ENCODE measurements at places on chromosomes 7 and 10.

GRCh38 chr10:91564026-91564425 is 68.8 kb downstream of the PPP1R3C start:
- no peak for DNase-seq

DNA sequence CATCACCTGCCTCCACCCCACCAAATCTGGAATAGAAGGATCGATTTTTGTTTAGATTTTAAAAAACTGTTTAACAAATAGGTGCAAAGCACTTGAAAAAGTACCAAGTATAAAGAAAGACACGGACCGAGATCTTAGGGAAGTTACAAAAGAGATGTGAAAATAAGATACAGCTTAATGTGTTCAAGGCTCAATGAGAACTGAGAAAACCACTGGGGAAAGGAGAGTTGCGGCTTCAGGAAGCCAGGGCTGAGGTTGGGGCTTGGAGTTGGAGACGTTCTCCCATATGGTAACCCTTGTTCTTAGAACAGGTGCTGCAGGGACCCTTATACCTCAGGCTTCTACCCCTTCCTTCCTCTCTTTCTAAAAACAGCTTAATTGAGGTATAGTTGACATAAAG is 140.2 kb downstream of the FANK1 start:
- DNase-seq = no peak

GRCh38 chr7:15508258-15508657 is 53.6 kb downstream of the AGMO start:
- DNase-seq = no peak

GRCh38 chr10:21989453-21990154 is 13.9 kb downstream of the DNAJC1 start:
- DNase-seq = no peak

GRCh38 chr10:59607970-59608369 is 101.7 kb downstream of the SLC16A9 start:
- no peak for DNase-seq

DNA sequence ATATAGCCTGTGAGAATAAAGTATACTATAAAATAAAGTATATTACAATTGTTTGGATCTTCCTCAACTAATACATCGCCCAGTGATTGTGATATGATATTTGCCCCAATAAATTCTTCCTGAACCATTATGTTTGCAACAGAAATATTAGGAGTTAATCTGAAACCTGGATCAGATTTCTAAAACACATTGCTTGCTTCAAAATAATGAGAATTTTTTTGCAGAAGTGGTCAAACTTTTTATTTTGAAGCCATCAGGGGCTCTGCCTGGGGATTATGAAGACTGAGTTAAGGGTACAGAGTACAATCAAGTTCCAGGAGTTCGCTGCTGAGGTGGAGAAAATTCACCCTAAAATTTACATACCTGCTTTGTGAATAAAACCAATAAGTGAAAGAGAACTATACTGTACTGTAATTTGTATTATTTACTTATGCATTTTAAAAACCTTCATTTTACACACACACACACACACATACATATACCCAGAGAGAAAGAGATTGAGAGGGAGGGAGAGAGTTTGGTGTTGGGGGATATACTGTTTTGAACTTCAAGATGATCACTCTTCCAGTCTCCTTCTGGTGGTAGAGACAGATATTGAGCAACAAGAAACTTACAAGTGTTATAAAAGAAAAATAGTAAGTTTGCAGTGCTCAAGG is 91.9 kb downstream of the CPED1 start:
- no peak for DNase-seq

GRCh38 chr7:64562256-64562625 is 630 bp downstream of the ZNF680 start:
- no peak for DNase-seq

- no peak for DNase-seq
Observed at GRCh38 chr7:80053124-80053523, 81.5 kb upstream of the GNAI1 start.

DNA sequence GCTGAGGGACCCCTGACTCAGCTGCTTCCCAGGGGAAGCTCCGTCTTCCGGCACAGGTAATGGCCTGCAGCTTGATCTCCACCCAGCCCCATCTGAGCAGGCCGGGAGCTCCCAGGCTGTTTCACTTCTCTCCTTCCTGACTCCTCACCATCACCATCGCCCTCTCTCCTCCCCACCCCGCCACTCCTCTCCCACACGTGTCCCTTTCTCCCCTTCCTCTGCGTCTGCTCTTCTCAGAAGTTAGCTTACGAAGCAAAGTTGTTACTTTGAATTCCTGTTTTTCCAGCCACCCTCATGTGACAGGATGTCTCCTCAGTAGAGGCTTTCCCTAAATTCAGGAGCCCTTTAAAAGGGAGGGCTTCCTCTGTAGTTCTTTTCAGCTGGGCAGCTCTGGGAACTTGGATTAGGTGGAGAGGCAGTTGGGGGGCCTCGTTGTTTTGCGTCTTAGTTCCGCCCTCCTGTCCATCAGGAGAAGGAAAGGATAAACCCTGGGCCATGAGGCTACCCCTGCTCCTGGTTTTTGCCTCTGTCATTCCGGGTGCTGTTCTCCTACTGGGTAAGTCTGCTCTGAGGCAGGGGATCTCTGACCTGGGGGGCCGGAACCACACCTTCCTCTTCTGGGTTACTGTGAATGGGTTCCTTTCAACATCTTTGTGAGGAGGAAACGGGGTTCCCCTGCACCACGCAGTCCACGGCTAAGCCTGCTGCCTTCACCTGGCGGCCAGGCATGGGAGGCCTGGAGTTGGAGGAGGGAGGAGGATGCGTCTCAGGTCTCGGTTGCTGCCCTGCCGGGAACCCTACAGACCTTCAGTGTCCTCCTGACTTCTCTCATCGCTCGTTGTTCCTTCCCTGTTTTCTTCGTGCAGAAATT is at the start of gene MRC1:
Gene MRC1 (plus strand): TSS at position 378 of the 871 bp plus-strand sequence. CDS start 118 bp downstream, at position 496.
- no peak for DNase-seq

DNA sequence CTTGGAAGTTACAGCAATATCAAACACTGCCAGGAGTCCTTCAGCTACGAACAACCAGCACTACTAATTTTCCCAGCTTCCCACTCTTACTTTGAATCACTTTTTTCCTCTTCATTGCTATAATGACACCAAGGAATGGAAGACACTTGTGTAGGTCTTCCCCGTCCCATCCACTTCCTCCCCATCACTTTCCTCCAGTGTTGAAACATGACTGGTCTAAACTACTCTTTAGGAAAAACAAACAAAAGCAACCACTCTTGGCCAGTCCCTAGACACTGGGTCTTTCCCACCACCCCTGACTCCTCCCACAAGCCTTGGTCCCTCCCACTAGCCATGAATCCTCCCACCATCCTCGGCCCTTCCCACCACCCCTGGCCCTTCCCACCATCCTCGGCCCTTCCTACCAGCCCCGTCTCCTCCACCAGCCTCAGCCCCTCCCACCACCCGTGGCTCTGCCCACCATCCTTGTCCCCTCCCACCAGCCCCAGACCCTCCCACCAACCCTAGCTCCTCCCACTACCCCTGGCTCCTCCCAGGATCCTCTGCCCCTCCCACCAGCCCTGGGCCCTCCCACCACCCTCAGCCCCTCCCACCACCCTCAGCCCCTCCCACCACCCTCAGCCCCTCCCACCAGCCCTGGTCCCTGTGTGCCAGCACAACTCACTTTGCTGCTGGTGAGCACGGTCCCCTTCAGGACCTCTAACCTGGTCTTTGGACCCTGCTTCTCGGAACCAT is 68.5 kb downstream of the CXCL12 start:
- no peak for DNase-seq
